ENCODE measurements at places on chromosomes 12 and 14.

GRCh38 chr12:2454601-2455177 lies 340.1 kb upstream of the FKBP4 start:
- no peak for DNase-seq

GRCh38 chr14:96497087-96497486 lies 5.1 kb upstream of the PAPOLA start:
- no peak for DNase-seq

DNA sequence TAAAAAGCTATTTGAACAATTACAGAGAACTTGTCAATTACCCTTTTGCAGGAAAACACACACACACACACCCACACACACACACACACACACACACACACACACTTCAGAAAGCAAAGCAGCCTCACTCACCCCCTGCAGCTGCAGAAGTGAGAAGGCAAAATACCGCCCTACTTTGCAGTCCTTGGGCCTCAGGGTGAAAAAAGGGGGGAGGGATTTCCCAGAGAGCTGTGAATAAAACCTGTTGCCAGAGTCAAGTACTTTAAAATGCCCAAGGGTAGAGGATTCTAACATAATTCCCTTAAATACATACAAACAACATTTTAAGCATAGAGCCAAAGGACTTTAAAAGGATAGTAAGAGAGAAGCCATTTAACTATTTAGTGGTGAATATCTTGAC lies 285.9 kb downstream of the MDGA2 start:
- no peak for DNase-seq

DNA sequence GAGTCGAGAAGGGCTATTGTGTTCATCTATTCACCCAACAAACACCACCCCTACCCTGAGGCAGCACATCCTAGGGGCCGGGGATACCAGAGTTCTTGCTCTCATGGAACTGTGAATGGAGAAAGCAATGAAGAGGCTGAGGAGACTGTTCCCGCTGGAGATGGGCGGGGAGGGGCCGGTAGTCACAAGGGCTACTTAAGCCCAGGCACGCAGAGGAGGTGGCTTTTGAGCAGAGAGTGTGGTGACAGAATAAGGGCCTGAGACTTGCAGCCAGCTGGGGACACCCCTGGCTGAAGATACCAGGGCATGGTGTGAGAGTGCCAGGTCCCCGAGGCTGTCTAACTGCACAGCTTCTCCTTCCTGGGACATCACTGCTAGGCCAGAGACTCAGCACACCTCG lies 114.1 kb upstream of the EVL start:
- no peak for DNase-seq

- no peak for DNase-seq
Measured at GRCh38 chr14:101501858-101502615, 59.3 kb upstream of the DIO3 start.

DNA sequence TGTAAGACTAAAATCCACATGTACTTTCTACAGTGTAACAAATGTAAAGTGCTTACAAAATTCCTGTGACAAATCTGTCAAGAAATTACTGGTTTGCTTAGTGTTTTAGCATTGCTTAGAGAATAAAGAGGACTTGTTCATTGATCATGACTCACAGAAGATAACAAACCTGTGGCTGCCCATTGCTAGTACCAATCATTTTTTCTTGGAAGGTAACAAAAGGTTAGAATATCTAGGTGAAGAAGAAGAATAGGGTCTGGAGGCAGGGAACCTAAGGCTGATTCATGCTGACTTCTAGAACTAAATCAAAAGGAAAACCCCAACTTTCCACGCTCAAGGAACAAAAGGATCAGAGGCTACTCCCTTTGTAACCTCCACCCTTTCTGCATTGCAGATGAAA lies 232.7 kb upstream of the ABCD2 start:
- no peak for DNase-seq

DNA sequence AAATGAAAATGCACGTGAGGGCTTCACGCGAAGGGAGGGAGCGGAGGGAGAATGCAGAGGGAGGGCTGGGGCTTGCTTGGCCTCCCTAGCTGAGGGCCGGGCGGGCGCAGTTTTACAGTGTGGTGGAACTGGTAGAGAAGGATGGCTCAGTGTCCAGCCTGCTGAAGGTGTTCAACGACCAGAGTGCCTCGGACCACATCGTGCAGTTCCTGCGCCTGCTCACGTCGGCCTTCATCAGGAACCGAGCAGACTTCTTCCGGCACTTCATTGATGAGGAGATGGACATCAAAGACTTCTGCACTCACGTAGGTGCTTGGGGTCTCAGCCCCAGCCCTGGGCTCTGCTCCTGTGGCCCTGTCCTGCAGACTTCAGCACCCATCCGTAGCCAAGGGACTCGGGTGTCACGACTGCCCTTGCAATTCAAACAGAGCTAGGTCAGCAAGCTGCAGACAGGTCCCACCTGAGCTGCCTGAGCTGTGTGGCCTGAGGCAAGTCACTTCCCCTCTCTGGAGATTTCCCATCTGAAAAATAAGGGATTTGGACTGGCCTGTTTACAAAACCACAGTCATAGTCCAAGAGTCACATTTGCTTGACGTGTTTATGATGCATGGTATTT lies 18.4 kb downstream of the OTUB2 start:
- no peak for DNase-seq

GRCh38 chr12:41362510-41362909 lies 174.4 kb downstream of the PDZRN4 start:
- DNase-seq = no peak

DNA sequence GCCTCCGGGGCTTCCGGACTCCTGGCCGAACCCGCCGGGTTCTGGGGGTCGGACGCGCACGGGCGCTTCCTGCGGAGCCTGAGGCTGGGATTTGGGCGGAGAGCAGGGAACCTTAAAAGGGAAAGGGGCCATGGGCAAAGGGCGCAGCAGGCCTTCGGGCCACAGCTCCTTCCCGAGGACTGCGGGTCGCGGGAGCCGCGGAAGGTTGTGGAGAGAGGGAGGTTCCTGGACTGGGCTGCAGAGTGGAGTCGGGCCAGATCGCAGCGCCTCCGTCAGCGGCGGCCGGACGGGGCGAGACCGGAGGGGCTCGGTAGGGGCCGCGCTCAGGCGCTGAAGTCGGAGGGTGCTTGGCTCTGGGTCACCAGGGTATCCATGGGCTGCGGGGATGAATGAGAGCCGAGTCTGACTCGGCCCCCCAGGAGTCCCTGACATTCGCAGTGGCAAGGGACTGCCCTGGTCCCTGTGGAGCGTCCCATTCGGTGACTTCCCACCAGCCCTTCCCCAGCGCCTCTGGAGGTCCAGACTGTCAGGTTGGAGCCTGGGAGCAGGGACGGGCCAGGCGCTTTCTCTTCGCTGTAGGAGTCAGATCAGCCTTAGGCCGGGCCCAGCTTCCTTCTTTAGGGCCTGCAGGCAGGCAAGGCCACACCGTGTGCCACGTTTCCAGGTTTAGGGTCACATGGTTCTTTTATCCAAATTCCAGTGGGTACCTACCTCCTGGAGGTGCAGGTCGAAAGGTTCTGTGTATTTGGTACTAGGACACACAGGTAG lies 938 bp upstream of the SLC25A29 start:
- DNase-seq = no peak

GRCh38 chr12:62259631-62259992 lies 592 bp upstream of the USP15 start:
- no peak for DNase-seq

- DNase-seq = no peak
Measured at GRCh38 chr12:45946435-45946834, 43.9 kb downstream of the SCAF11 start.

- no peak for DNase-seq
Measured at GRCh38 chr14:33454707-33455106, 496.2 kb downstream of the EGLN3 start.

GRCh38 chr12:45582536-45582935 lies 147.0 kb upstream of the ARID2 start:
- DNase-seq = no peak

- peak; percentile 28 for DNase-seq
Measured at GRCh38 chr14:74913986-74914573, 9.0 kb downstream of the RPS6KL1 start.

GRCh38 chr14:95725685-95726336 lies 11.9 kb upstream of the TCL1A start:
- no peak for DNase-seq

DNA sequence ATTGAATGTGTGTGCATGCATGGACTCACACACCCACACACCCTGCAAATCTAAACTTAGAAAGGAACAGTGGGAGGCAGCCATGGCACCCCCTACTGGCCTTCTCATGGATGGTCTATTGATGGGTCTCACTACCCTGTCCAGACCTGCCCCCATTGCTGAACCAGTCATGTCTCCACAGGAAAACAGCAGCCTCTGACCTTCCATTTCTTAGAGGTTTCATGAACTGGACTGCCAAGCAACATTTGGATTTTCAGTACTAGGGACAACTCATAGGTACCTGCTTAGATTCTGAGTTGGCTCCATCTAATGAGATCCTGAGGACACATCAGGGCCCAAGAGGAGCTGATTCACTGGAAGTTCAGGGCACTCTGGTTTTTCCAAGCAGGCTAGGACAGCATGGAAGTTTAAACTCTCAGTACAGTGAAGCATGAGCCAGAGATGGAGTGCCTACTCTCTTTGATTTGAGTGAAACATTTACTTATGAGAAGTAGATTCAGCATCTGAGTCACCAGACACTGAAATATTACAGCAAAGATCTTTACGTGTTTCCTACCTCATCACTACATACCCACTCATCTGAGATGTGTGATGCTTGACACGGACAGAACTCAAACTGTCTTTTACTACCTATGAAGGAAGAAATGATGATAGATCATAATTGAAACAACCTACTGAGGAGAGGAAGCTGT lies 98.9 kb upstream of the PLEKHG7 start:
- no peak for DNase-seq

- no peak for DNase-seq
Measured at GRCh38 chr14:105126981-105127329, 41.6 kb downstream of the JAG2 start.

- DNase-seq = no peak
Measured at GRCh38 chr12:120757226-120757742, 31.7 kb downstream of the ACADS start.

GRCh38 chr12:123723765-123724164 lies 11.6 kb downstream of the ATP6V0A2 start:
- no peak for DNase-seq

GRCh38 chr12:55724940-55725309 lies 3.9 kb downstream of the CD63 start:
- DNase-seq = no peak

DNA sequence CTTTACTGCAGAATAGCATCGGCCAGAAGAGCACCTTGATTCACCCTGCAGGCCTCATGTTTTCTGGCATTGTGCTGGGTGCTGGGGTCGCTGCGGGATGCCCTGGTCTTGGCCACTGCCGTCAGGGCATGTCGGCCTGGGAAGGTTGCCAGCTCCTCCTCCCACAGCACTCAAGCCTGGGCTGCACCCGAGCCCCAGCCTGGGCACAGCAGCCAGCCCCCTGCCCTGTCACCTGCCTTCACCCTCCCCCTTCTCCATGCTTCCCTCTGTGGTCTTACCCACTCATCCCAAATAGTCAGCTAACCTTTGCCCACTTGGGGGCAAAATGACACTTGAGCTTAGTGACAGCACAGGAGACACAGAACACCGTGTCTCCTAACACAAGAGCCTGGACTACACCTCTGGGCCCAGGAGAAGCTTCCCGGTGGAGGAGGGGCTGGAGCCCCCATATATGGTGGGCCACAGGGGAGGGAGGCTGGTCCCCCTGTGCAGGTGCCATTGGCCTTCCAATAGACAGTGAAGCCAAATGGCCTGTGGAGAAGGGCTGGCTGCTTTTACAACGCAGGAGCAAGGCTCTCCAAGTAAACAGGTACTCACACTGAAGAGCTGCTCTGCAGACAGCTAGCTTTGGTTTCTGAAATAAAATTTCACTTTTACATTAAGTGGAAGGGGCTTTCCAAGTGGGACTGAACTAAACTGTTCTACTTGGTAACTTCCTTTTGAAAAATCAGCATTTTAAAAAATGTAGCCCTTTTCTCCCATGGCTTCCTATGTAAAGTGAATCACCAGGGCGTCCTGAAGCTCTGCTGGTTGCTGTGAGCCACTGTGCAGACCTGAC lies 51.2 kb upstream of the AMN start:
- DNase-seq = no peak

- peak; percentile 49 for DNase-seq
Measured at GRCh38 chr14:54366736-54367735, 29.8 kb upstream of the CDKN3 start.

- DNase-seq = no peak
Measured at GRCh38 chr12:66189889-66190288, 875 bp downstream of the IRAK3 start.

- DNase-seq = no peak
Measured at GRCh38 chr12:123937707-123938591, 34.7 kb downstream of the CCDC92 start.

GRCh38 chr14:104419865-104420505 lies 159.6 kb upstream of the C14orf180 start:
- DNase-seq = no peak

DNA sequence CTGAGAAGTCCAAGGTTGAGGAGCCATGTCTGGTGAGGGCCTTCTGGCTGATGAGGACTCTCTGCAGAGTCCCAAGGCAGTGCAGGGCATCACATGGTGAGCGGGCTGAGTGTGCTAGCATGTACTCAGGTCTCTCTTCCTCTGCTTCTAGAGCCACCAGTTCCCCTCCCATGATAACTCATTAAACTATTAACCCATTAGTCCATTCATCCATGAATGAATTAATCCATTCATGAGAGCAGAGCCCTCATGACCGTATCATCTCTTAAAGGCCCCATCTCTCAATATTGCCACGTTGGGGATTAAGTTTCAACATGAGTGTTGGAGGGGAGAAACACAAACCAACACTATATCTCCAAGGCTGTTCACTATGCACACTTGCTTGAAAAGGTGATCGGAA lies 83.7 kb downstream of the TMEM30B start:
- no peak for DNase-seq

DNA sequence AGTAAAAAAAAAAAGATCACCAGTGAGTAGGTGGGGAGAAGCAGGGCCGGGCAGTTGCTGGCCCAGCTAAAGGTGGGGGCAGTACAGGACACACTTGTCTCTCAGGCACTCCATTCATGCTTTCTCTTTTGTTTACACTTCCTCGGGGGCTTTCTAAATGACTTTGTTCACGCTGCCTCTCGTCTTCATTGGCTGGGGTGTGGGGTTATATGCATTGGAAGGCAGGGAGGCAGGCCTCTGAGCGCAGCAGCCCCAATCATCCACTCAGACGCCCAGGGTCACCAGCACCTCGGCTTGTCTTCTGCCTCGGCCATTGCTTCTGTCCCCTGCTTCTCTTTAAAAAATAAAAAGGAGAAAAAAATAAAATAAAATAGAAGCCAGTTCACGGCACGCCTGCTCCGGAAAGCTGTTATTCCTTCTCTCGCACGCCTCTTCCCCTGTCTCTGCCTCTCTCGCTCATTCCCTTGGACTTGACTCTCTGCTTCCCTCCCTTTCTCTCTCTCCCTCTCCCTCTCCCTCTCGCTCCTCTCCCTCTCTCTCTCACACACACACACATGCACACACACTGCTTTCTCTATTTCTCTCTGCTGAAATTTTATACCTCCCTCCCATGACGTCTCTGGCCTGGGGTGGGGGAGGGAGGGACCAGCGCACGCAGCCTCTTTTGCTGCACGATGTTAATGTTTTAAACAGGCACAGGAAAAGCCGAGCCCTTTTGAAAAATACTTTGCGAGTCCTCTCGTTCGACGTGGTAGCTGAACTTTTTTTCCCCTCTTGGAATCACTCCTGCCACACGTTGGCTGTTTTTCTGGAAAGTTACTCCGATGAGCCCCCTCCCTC lies at the start of gene TGFB3:
Gene TGFB3, minus strand, starts transcription at position 570 of the 840 bp plus-strand sequence. CDS start 1,102 bp downstream, outside the sequence.
- peak; percentile 79 for DNase-seq

Data from anterior cingulate cortex (tissue), 58 donors.